Activated CD4-positive, alpha-beta memory T cell treated with anti-CD3 and anti-CD28 coated beads, Interleukin-2, amount 10 ng/mL, durations not matched to agents 7 days and 5 days (primary cell): ENCODE measurements at places on chromosomes 11 and 22. TPM values are rescaled to one million over a fixed set of nuclear protein-coding genes. Genes with fewer than 3 reads are reported as not detected.

DNA sequence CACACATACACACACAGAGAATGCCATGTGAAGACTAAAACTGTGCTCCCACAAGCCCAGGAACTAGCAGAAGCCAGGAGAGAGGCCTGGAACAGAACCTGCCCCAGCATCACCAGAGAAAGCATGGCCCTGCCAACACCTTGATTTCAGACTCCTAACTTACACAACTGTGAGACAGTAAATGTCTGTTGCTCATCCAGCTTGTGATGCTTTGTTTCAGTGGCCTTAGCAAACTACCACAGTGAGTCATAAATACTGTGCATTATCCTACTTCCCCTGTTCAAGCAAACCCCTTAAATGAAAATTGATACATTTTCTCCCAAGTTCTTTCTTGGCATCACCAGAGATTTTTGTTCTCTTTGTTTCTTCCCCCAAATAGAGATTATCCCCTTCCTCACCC lies 1539.4 kb upstream of the TENM4 start:
- no peak for DNase-seq

DNA sequence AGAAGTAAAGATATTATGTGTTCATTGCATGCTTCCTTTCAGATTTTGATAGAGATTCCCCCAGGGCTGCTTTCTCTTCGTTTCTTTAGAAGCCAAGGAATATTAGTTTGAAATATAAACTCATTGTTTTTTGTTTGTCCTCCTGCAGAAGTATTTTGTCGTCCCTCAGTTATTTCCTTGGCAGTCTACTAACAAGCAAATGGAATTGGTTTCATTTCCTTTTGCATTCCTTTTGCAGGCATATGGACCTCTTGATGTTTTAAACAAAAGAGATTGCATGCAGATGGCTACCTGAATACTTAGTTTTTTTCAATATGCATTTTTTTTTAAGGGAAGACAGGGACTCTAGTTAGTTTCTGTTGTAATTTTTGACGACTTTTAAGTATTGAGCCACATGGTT lies 62.2 kb downstream of the BCL2L13 start:
- DNase-seq, result no peak

DNA sequence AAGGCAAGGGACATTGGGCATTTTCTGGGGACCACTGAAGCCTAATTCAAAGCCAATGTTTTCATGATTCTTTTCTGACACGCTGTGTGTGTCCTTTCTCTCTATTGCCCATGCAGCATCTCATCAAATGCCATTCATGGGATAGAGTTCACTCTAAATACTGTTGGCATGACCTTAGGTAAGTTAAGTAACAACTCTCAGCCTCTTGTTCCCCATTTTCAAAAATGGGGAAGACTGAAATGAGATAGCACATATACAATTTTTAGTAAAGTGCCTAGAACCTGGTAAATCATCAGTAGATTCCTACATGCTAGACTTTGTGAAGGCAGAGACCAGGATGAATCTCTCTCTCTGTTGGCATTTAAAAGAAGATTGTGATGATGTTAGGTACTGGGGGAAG lies 12.7 kb upstream of the OR52K2 start:
- no peak for DNase-seq

- no peak for DNase-seq
These were observed 105.4 kb upstream of the CSNK2A3 start for GRCh38 chr11:11458485-11458884.

- no peak for DNase-seq
These were observed 38.1 kb downstream of the AHNAK start for GRCh38 chr11:62508336-62509058.

- DNase-seq, result no peak
These were observed 6.4 kb upstream of the GTSE1 start for GRCh38 chr22:46290121-46290842.

- DNase-seq, result no peak
These were observed 42.5 kb downstream of the CERK start for GRCh38 chr22:46695346-46696228.

GRCh38 chr11:15870911-15871310 lies 485.4 kb downstream of the SOX6 start:
- DNase-seq, result no peak

DNA sequence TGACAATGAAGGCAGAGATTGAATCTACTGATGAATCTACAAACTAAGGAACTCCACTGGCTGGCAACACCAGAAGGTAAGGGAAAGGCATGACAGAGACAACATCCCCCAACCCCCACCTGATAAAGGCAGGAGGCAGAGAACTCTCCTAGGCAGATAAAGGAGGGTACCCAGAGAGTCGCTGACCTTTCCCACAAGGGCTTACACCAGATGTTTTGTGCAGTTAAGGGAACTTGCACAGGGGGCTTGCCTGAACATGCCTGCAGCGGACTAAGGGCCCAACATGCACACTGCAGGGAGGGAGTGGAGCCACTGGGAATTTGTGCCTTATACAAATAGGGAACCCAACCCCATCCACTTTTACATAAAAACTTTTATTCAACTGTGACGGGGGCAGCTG lies 1996.9 kb upstream of the RAG2 start:
- DNase-seq, result no peak

DNA sequence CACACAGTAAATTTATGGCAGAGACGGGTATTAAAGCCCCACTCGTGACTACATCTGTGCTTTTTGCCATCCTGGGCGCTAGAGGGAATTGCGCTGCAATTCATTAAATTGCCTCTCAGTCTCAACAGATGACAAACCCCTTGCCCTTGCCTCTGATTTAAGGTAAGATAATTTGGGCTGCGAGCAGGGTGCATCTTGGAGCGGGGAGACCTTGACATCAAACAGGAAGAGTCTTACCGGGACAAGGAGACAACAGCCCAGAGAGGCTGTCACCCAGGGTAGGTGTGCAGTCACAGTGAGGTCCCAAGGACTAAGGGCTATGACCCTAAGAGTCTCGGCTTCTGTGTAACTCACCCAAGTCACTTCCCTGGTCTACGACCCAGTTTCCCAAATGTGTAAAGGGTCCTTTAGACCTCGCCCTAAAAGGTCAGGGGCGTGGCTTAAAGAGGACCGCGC lies 449 bp upstream of the TOM1 start:
- DNase-seq, result no peak

DNA sequence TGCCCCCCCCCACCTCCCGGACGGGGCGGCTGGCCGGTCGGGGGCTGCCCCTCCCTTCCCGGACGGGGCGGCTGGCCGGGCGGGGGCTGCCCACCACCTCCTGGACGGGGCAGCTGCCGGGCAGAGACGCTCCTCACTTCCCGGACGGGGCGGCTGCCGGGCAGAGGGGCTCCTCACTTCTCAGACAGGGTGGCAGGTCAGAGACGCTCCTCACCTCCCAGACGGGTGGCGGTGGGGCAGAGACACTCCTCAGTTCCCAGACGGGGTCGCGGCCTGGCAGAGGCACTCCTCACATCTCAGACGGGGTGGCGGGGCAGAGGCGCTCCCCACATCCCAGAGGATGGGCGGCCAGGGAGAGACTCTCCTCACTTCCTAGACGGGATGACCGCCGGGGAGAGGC lies 24.0 kb downstream of the RNF185 start:
- DNase-seq, result no peak

DNA sequence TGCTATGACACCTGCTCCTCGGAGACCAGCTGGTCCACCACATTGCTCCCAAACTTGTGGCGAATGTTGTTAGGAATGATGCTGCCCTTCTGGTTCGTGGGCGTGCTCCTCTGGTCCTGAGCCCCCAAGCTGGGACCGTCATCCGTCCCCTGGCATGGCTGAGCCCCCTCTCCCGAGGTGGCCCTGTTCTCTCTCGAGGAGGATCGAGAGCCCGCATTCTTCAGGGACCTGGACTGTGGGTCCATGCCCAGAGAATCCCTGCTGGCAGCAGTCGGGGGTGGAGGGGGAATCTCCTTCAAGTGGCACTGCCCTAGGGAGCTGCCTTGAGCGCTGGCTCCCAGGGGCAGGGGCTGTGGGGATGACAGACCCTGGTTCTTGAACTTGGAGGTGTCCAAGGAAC lies 17.4 kb downstream of the TST start:
- no peak for DNase-seq

GRCh38 chr22:44259366-44260215 lies 53.2 kb downstream of the SHISAL1 start:
- DNase-seq, result no peak

DNA sequence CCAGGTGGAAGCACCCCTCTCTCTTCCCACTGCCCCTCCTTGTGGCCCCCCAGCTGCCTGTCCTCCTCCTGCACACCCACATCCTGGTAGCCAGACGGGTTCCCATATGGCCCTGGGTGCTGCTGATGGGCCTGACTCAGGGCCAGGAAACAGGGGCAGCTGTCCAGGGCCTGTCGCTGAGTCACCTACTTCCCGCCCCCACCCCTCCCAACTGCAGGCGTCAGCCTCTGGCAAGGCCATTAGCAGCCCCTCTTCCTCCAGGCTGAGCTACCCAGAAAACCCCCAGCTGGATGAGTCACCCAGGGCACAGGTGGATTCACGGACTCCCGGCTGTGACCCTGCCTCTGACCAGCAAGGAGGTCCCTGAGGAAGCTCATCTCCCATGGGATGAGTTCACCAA lies 6.9 kb upstream of the GAL start:
- DNase-seq, result no peak

GRCh38 chr11:48020092-48020755 lies 39.9 kb downstream of the PTPRJ start:
- DNase-seq, result peak; percentile 72

DNA sequence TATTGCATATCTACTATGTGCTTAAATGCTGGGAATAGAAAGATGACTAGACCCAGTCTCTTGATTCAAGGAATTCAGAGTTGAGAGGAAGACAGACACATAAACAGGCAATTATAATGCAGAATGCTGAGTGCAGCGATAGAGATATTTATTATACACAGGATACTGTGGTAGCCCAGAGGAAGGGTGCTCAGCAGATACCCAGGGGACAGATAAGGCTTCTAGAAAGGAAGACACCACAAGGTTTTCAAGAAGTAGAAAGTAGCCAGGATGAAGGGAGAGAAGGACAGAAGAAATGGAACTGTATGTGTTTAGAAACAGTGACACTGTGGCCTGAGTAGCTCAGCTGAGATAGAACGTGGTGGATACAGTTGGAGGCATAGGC lies 79.4 kb upstream of the NNMT start:
- peak; percentile 37 for DNase-seq

DNA sequence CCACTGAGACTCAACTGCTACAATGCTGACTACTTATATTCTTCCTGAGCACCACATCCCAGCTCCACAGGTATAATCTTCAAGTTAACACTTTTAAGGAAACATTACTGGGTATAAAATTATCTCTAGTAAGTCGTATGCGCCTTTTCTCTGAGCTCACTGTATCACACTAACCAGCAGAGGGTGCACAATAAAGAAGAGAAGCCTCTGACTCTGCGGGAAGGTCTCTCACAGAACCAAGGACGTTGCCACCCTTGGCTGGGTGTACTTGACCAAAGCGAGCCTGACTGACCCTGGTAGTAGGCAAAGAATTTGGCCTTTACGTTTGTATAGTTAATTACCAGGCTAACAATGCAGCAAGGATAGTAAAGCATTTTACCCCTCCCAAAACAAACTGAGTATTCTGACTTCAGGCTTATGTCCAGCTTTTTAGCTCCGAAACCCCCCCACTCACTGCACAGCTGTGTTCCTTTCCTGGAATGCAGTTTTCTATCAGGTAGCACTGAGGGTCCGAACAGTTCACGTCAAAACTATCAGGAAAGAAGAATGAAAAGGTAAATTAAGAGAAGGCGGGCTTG lies at the start of gene BTBD18:
BTBD18 (minus strand) TSS at position 144 of the 578 bp plus-strand sequence. CDS start 631 bp downstream, outside the sequence.
- DNase-seq, result no peak

DNA sequence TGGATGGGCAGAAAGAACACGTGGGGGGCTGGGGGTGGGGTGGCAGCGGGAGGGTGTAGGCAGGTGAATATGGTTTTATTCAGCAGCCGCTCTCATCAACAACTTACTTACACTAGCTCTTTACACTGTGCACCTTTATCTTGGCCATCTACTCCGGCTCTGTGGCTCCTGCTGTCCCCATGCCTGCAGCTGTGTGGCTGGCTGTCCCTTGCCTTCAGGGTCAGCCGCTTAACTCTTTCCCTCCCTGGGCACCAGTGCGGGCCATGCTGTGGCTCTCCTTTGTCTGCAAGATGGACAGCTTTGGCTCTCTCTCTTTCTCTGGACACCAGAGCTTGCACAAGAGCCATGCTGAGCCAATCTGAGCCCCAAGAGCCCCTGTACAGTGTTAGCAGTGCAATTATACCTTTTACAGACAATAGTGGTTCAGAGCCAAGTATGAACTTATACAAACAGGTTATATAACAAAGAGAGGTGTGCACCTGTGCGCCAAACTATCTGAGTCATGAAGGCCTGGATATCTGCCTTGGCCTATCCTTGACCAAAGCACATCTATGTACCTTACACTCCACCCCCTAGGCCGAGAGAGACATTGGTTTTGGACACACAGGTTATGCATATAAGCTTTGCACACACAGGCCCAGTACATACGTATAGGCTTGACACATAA lies 94.3 kb upstream of the CTSC start:
- no peak for DNase-seq

GRCh38 chr11:123103326-123103980 lies 41.5 kb upstream of the HSPA8 start:
- DNase-seq, result peak; percentile 36

- DNase-seq, result no peak
These were observed 41.7 kb upstream of the ADA2 start for GRCh38 chr22:17260950-17261349.

DNA sequence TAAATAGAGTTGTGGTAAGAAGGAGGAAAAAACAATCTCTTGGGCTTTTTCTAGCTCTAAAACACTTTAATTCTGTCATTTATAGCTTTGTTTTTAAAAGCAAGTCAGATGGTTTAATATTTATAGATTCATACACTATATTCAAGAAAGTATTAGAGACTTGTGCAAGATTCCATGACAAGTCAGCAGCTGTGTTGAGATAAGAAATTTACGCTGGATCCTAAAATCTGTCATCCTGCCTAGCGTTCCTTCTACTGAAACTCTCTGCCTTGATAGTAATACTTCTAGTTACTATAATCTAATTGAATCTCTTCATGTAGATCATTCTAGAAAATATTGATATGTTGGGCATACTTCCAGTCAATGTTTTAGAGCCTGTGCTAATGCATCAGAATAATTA lies 721.8 kb downstream of the CNTN5 start:
- DNase-seq, result no peak

GRCh38 chr11:13012056-13012661 lies 3.0 kb downstream of the RASSF10 start:
- no peak for DNase-seq

GRCh38 chr11:65864706-65865471 lies 4.7 kb downstream of the MUS81 start:
- no peak for DNase-seq

- DNase-seq, result no peak
These were observed 51.4 kb upstream of the CRYBB3 start for GRCh38 chr22:25148149-25148691.

- no peak for DNase-seq
These were observed 8.2 kb downstream of the VPS37C start for GRCh38 chr11:61152816-61153592.

OOSP1 gene
- not detected for total RNA-seq

MFRP gene
- total RNA-seq, result not detected

MMP27 gene
- not detected for total RNA-seq

CRYBB2 gene
- total RNA-seq, result not detected

OR52I2 gene
- total RNA-seq, result not detected

GNAZ gene
- 0.53 TPM for total RNA-seq

GGTLC3 gene
- total RNA-seq, result not detected

CHRDL2 gene
- not detected for total RNA-seq

LARGE1 gene
- total RNA-seq, result 0.18 TPM

C22orf23 gene
- not detected for total RNA-seq

VSIG10L2 gene
- total RNA-seq, result not detected

BTBD18 gene
- not detected for total RNA-seq

PRR14L gene
- 61.3 TPM for total RNA-seq

PES1 gene
- total RNA-seq, result 54.9 TPM
